ENCODE measurements at places on chromosomes 3 and 15. TPM values are rescaled to one million over a fixed set of nuclear protein-coding genes. Genes with fewer than 3 reads are reported as not detected.
A peak's percentile ranks its signal among the peaks of the same experiment; 100 is the strongest.

- DNase-seq = no peak
Measured at GRCh38 chr3:47635536-47635935, 56.9 kb upstream of the CSPG5 start.

DNA sequence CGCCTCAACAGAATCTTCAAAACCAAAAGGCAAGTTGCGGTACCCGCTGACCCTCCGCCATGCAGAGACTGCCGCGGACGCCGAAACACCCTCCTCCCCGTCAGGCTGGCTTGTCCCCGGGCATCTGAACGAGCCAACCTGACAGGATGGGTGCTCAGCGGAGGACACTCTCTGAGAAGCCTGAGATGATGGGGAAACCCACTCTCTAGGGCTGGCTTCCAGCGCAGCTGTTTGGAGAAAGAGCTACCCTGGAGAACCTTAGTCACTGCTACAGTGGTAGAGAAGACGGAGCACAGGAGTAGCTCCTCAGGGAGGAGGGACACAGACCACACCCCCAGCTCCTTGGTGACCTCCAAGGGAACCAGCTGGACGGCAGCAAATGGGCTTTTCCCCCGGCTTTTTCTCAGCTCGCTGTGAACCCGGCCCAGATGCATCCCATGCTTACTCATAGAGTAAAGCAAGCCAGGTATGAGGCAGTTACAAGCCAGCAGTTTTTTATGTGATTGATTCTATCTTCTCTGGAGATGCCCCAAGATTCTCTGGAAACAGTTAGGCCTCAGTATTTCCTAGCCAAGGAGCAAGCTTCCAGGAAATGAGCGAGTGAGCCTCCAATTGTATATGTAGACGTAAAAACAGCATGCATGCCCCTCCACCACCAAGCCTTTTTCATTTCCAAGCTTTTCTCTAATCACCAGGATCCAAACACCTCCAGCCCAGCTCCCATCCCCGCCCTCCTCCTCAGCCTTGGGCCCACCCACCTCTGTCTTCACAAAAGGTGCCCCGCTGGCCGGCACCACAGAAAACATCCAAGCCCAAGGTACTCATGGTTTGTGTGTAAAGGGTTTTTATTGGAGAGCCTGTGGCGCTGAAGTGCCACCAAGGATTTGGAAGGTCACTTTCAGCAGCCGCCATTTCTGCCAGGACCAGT, 38.7 kb downstream of the FAM174B start:
- DNase-seq = no peak

RNU5B-1 gene
- total RNA-seq = 18.4 TPM

GRCh38 chr3:182592747-182593146, 200.6 kb upstream of the ATP11B start:
- DNase-seq = no peak

- no peak for DNase-seq
Measured at GRCh38 chr3:177283983-177284382, 86.7 kb upstream of the TBL1XR1 start.

- no peak for DNase-seq
Measured at GRCh38 chr15:43808960-43809678, 8.7 kb downstream of the HYPK start.

DNA sequence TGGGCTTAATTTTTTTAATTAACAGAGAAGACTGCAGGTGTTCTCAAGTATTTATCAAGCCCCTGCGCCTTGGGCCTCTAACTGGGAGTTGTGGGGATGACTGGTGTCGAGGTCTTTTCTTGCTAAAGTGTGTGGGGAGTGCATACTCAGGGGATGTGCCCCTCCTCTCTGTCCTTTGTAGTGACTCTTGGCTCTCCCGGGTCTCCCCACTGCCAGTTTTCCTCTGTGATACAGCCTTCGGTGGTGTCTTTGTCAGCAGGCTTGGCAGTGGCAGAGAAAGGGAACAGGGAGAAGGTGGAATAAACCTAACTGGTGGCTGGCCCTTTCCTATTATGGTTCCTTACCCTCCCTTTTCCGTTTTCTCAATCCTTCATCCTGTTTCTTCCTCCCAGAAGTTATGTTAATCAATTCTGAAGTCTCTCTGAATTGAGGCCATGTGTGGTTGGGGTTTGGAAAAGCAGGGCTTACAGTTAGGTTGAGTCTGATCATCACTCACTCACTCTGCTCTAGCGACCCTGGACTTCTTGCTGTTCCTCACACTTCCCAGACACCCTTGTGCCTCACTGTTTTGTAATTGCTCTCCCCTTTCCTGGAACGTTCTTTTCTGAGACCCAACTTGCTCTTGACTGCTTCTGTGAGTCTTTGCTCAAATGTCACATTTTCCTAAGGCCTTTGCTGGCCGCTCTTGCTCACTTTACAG, 158.1 kb downstream of the PTPRG start:
- no peak for DNase-seq

- no peak for DNase-seq
Measured at GRCh38 chr3:175222356-175222755, 363.2 kb downstream of the NAALADL2 start.

DNA sequence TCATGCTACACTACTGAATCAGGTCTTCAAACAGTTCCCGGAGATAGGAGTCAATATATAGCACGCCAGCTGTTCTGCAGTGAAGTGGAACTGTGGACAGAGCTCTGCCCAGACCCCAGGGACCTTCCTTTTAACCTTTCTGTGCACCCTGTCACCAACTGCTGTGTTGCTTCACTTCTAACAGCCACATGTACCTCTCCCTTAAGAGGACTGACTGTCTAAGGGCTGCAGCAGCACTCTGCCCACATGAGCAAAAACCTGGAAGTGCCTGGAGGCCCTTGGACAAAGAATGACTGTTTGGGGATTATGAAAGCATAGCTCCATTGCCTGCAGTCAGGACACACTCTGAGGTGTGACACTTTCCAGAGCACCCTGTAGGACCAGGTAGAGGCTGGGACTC, 88.3 kb upstream of the CTNNB1 start:
- no peak for DNase-seq

GRCh38 chr3:31978553-31978952, 2.5 kb downstream of the OSBPL10 start:
- DNase-seq = no peak

DNA sequence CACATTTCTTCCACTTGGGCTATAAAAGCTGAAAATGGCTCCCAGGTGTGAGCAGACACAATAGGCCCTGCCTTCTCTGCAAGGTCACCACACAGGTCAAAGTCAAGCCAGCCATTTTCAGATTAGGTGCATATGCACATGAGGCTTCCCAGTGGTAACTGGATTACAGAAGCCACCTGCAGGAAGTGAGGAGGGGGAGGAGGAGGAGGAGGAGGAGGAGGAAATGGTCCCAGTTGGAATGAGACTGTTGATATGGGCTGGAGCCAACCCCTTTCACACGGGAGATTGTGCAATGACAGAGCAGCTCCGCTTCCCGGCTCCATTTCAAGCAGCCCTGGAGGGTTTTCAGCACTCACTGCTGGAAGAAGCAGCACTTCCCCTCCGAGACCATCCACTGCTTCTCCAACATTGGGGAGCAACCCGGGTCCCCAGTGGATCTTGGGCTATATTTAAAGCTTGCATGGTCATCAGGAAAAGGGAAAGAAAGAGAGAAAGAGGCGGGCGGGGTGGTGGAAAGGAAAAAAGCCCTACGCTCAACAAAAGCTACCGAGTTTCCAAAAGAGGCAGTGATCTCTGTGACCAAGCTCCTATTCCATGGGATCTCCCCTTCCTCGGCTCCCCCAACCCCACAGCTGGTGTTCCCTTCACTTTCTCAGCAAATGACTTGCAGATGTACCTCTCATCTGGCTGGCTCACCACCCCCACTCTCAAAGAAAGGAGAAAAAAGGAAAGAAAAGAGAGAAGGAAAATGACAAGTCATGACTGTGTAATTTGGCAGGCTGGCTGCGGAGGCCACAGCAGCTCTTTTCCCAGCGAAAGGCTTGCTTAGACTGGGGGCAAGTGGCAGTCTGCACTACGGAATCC, 58.3 kb downstream of the LRIG1 start:
- DNase-seq = peak; percentile 60

DNA sequence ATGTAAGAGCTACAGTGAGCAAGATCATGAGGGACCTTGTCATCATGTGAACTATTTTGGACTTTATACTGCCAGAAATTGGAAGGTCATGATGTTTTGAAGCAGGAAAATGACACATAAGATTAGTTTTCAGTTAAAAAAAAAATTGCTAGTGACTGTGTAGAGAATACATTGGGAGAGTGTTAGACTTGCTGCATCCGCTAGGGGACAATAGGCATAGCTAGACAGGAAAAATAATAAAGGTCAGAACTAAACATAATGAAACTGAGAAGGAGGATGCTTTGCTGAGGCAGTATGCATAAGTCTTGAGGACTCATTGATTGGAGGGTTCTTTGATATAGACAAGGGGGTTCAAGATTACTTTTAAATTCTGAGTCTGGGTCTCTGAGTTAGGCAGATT, 275.8 kb upstream of the KCNH8 start:
- no peak for DNase-seq

PEX11A gene
- 13.7 TPM for total RNA-seq

LACTB gene
- 20.7 TPM for total RNA-seq

- no peak for DNase-seq
Measured at GRCh38 chr3:162612991-162613390, 1116.4 kb downstream of the OTOL1 start.

- no peak for DNase-seq
Measured at GRCh38 chr3:146262371-146263110, 11.6 kb upstream of the PLSCR4 start.

Measured in mucosa of gallbladder (tissue), 1 donor.